ENCODE measurements at places on chromosomes 6 and 20.

DNA sequence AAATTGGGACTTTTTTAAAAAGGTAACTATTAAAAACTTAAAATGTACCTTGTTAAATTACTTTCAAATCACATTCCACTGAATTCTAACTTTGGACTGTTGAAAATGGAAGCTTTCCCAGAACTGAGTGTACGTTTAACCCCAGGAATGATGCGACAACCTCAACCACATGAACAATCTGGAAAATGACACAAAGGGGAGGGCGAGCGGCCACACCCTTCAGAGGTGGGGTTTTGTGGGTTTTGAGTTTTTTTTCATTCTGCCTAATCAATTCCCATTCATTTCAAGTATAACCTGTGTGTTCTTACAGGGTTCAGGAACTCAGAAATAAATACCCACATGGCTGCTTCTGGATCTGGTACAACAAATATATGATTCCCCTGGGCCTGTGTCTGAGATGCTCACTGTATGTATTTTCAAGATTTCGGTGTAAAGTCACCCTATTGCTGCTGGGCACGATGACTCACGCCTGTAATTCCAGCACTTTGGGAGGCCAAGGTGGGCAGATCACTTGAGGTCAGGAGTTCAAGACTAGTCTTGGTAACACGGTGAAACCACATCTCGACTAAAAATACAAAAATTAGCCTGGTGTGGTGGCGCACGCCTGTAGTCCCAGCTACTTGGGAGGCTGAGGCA is 21.6 kb downstream of the CNKSR3 start:
- DNase-seq: no peak

- DNase-seq: no peak
Measured at GRCh38 chr20:61082720-61083119, 169.3 kb upstream of the CDH4 start.

DNA sequence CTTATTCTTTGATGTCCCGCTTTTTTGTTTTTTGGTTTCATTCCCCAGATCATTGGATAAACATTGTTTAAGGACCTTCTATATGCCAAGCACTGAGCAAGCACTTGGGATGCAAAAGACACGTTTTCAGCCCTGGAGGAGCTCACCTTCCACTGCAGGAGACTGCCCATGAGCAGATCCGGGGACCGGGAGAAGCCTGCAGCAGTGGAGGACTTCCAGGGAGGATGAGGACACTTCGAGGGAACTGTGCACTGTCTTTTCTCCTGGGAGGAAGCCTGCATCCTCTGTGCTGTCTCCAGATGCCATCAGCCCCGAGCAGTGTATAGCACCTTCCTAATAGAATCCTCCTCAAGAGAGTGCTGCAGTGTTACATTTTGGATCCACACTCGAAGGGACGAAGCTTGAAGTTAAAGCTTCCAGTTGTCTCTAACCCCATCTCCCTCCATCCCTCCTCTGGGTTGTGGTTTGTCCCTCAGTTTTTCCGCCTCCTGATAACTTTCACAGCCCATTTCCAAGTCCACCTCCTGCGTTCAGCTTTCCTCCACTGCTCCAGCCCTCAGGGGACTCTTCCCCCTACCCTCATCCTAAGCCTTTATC is 5.8 kb upstream of the KCNG1 start:
- DNase-seq: no peak

DNA sequence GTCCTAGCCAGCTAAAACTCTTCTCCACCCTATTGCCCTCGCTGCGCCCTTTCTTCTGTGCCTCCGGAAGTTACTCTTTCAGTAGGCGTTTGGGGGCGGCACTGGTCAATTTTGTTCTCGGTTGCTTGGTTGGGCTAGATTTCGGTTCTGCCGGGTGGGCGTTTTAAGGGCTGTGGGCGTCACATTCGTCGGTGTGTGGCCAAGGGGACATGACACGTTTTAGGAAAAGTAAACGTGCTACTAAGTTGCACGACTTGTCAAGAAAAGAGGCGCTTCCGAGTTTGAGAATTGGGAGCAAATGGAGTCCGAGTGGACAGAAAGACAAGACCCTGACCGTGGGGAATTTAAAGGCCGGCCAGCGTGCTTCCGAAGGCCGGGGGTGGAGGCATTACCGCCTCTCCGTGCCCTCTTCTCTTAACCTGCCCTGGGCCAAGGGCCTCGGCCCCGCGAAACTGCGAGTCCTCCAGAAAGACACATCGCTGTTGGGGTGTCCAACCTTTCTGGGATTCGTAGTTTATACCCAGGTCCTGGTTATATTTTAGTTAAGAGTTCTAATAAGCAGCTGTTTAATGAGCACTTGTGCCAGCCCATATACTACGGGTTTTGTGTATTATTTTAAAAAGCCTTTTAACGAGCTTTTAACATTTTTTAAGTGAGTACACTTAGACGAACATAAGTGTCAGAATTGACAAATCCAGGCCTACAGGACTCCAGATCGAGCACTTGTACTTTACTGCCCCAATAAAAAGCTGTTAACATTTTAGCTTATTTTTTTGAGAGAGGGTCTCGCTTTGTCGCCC is 664 bp upstream of the BAG6 start:
- peak; percentile 86 for DNase-seq

DNA sequence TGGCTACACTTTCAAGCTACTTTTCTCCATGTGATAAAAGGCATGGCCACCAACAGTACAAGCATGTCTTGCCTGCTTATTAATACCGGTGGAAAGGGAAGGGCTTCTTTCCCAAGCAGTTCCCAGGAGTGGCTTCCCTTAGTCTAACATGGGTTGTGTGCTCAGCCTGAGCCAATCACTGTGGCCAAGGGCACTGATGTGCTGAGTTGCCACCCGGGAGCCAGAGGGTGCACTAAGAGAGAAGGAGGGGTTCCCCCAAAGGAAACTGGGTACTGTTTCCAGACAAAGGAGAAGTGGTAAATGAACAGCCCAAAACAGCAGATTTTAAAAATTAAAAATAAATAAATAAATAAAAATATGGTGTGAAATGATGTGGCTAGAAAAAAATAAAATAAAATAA is 68.5 kb downstream of the BANF2 start:
- no peak for DNase-seq

GRCh38 chr6:1602049-1602713 is 7.5 kb upstream of the FOXC1 start:
- no peak for DNase-seq
